T-helper 1 cell (primary cell): ENCODE measurements at places on chromosomes 3 and 15.

DNA sequence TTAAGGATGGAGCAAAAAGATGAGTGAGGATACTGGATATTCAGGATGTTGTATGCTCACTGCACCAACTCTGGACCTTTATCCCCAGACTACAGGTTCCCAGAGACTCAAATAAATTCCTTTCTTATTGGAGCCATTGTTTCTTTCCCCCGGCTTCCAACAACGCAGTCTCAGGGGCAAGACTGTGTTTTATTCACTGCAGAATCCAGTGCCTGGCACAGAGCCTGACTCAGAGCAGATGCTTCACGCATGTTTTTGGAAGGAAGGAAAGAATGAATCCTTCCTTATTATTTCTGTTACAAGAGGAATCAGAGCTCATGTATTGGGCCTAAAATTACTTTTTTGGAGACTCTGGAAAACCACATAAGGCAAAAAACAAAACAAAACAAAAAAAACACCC is 96.0 kb upstream of the VGLL4 start:
- DNase-seq: no peak

- DNase-seq: no peak
Measured at GRCh38 chr3:68483041-68483440, 449.3 kb downstream of the TAFA4 start.

GRCh38 chr15:98280284-98280975 is 319.9 kb downstream of the ARRDC4 start:
- DNase-seq: no peak

GRCh38 chr3:173007079-173007723 is 133.8 kb downstream of the SPATA16 start:
- DNase-seq: no peak
